ENCODE measurements at places on chromosomes 16 and 17.

GRCh38 chr16:75265911-75266701 lies 14.7 kb upstream of the BCAR1 start:
- peak; percentile 80 for DNase-seq

- DNase-seq = no peak
Observed at GRCh38 chr17:1047879-1048470, 51.0 kb downstream of the TIMM22 start.

DNA sequence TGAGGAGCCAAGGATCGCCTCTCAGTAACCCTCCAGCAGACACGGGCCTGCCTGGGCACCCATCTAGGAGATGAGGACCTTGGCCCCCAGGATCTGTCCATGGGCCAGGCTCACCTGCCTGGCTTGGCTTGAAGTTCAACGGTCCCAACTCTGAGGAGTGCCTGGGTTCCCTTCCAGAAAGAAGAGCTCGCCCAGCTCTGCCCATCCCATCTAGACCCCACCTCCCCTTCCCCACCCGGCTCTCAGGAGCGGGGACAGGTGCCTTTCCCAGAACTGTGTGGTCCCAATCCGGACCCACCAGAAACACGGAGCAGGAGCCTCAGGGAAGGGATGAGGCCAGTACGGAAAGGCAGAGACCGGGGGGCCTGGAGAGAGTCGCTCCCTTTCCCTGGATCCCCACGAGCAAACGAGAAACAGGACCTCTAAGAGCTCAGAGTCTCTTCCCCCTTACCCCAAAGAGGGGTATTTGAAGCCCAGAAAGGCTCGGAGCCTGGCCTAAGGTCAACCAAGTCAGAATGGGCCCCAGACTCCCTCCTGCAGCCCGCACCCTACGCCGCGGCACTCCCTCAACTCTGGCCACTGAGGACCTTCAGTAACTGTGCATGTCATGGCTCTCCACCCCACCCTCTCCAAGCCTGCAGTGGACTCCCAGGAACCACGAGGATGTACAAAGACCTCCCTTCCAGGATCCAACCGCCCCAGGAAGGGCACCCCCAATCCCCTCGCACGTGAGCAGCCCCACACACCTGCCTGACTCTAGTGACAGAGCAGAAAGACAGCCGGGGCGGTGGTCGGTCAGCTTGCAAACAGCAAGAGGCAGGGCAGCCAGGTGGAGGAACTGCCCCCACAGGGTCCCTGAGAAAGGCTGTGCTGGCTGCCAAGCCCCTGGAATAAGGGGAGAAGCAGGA lies 5.4 kb downstream of the CLUH start:
- DNase-seq = no peak

DNA sequence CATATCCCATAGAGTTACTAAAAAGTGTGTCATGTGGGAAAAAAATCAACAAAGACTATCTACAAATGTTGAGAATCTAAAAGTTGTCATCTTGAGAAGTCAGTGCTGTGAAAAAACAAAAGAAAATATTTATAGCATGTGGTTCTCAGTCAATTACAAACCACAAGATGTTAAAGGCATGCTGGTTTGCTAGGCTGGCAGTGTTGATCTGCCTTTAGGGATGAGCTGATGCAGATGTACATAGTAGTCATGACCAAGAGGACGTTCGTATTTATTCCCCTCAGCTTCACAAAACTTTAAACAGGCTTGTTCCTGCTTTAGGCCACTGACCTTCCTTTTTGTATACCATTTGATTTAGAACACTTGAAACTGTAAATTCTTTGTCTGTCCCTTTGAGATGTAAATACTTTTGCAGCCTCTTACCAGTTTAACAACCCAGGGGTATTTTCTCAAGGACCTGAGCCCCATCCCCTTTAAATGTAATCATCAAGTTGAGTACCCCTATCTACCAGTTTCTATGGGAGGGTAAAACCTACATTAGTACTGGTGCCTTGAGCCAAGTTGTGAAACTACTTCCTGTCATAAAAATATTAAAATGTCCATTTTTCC lies 446.6 kb downstream of the KCNJ18 start:
- no peak for DNase-seq

DNA sequence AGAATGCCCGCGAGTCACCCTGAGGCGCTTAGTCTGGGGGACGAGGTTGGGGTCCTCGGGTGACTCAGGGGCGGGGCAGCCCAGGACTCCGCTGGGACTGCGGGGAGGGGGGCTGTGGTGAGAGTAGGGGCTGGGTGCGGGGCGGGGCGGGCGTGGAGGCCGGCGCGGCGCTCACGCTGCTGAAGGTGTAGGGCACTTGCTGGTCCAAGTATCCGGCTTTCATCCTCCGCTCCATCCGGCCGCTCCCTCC lies 832 bp downstream of the ETV4 start:
- DNase-seq = no peak

- peak; percentile 32 for DNase-seq
Observed at GRCh38 chr17:35930211-35931065, at the start of gene RDM1. Gene RDM1, minus strand, starts transcription at chr17:35930773. Its CDS starts 46 bp downstream, at chr17:35930727.

- DNase-seq = no peak
Observed at GRCh38 chr17:43909537-43910231, 2.3 kb upstream of the MPP2 start.

- DNase-seq = no peak
Observed at GRCh38 chr16:20871941-20872815, 28.0 kb downstream of the DCUN1D3 start.

GRCh38 chr17:32349503-32349853 lies 479 bp upstream of the ZNF207 start:
- peak; percentile 50 for DNase-seq

GRCh38 chr17:66548158-66548557 lies 245.7 kb downstream of the PRKCA start:
- peak; percentile 50 for DNase-seq

DNA sequence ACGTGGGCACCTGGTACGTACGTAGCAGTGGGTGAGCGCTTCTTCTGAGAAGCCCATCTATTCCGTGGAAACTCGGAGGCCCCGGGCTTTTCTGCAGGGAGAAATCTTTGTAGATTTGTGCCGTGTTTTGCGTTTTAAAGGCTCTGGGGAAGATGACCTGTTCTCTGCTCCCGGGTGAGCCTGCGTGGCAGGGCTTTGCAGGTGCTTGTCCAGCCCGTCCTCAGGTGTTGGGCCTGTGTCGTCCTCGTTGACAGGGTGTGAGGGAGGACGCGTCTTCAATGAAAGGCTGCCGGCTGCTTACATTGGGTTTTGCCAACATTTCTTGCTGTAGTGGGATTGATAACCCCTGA lies 87.5 kb upstream of the ZNF750 start:
- no peak for DNase-seq

DNA sequence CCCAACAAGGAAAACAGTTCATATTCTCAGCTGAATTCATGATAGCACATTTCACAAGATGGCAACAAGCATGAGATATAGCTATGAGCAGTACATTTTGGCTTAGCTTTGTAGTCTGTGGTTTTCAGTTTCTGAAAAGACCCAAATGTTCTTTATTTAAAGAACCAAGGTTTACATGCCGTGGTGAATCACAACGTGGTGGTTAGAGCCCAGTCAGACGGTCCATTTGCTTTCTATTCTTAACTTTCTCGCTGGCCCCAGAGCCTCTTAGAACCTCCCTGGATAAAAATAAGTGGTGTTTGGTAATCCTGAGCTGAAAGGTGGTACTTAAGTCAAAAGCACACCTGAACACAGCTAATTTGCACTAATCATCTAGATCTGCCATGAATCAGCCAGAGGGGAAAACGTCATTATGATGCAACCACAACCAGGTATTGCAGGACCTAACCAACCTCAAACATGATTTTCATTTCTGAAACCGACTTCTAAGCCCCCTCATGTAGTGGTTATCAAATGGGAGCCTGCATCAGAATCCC lies 18.6 kb upstream of the HAPSTR1 start:
- DNase-seq = no peak

DNA sequence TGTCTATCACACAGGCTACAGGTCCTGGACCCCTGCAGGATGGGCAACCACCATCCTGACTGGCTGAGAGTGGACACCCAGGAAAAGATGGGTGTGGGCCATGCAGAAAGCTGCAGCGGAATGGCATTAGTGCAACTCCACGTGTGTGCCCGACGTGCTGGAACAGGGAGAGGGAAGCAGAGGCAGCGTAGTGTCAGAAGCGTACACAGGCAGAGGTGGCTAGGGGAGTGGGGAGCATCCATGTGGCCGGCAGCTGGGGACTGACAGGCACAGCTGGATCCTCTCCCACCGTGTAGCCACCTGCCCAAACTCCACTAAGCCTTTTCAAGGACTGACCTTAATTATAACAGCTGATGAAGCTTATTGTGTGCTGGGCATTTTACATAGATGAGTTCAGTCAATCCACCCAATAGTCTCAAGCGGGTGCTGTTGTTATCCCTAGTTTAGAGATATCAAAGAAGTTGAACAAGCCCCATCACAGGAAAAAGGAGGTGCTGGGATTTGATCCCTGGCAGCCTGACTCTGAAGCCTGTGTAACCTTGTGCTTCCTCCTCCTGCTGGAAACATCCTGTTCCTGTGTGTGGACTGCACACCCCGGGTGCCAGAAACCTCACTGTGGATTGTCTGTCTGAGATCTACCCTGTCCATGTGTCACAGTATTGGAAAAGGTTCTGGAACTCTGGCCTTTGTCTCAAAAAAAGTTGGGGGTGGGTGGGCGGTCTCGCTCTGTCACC lies 114.0 kb downstream of the PRKCA start:
- DNase-seq = peak; percentile 45

DNA sequence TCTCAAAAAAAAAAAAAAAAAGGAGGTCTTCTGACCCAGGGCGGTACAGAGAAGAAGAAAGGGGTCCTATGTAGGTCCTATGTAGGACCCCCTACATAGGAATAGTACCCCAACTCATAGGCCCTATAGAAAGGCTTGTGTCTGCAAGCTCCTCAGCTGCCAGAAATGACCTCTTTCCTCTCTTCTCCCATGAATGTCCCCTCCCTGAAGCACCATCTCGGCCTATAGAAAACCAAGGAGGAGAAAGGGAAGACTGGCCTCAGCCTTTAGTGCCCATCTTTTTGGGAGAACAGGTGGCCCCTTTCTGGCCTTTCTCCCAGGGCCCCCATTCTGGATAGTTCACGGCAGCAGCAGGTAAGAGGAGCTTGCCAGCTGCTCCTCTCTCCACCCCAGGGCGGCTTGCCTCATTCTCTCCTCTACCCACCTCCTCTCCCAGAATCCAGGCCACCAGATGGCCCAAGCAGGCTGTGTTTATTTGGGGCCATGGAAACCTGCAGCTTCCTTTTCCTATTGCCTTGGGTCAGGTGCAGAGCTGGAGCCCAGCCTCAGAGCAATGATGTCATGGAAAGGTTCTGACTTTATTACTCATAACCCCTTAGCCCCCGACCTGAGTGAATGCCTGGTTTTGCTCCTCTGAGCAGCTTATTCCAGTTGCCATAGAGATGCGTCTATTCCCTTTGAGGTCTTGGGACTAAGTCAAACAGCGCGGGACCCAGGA lies 1.6 kb upstream of the MRPL58 start:
- peak; percentile 95 for DNase-seq

DNA sequence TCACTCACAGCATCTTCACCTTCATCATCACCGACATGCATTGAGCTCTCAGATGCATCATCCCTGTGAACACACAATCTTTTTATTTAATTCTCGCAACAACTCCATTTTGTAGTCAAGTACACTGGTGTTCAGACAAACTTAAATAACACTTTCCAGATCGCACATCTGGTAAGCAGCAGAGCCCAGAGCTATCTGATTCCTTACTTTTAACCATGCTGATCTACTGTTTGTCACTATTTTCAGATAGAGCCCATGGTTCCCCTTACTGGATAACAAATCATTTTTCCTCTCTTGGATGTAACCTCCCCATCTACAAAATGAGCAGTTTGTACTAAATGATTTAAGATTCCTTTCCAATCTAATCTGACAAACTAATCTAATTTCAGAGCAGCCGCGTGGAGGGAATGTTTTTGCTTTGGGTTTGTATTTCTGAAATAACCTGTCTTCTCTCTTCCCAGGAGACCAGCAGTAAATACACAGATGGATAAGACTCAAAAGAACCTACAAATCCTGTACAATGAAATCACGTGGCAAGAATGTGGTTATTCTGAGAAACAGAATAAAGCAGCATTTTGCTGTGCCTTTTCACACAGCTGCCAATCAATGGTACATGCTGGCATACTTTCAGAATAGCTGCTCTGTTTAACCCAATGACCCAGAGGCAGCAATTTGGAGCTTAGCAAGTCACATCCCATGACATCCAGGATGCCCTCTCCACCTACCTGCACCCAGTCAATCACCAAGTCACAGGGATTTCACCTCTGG lies 72.9 kb upstream of the CCL2 start:
- no peak for DNase-seq

DNA sequence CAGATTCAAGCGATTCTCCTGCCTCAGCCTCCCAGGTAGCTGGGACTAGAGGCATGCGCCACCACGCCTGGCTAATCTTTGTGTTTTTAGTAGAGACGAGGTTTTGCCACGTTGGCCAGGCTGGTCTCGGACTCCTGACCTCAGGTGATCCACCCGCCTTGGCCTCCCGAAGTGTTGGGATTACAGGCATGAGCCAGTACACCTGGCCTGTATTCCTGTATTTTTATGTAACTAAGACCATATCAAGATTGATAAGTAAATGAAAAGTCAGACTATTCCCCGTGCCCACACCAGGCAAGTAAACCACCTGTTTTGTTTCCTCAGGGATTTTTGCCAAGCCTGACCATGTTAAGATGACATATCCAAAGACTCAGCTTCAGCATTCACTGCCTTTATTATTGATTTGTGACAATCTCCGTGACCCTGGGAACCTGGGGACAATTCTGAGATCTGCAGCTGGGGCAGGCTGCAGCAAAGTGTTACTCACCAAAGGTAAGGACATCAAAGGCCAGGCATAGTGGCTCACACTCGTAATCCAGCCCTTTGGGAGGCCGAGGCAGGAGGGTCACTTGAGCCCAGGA lies 5.6 kb downstream of the MRM3 start:
- no peak for DNase-seq

DNA sequence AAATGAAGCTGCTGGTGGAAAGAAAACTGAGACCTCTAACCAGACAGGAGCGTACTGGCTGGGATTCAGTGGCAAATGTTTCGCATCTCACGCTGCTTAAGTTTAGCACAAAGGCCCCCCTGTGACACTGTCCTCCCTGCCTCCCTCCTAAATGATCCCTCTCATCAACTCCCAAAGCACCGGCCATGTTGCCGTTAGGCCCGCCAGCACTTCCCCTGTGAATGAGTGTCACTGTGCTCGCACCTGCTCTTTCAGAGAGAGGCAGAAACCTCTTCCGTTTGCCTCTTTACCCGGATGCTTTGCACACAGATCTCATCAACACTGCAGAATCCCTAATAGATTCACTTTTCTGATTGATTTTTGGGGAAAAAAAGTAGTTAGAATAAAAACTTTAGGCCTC lies 26.5 kb downstream of the MBTPS1 start:
- no peak for DNase-seq
